ENCODE measurements at places on chromosomes 13 and 19. TPM values are rescaled to one million over a fixed set of nuclear protein-coding genes. Genes with fewer than 3 reads are reported as not detected.

Gene NLRP7
- not detected for total RNA-seq

- DNase-seq = no peak
These were observed 53.2 kb downstream of the GPR12 start for GRCh38 chr13:26707122-26708006.

DNA sequence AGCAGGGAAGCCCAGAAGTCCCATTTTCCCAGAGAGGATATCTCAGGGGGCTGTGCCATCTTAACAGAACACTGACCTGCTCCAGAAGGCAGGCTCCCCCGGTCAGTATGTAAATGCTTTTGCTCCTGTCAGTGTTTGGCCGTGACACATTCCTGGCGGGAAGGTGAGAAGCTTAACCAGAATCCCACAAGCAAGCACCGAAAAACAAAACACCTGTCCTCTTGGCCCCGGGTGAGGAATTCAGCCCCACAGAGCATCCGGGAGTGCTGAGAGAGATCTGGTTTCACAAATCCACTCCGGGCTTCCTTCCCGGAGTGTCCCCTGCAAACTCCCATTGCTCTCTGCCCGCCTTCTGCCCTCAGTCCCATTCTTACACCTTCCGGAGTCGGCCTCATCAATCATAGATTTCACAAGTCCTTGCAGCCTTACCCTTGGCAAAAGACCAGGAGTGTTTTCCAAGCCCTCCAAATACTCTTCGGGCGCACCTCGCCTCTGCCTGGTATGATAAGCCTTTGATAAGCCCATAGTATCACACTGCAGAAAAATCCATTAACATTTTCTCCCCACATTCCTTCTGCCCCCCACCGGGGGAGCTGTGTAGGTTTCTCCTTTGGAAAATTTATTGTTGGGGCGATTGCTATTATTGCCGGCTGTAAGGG is 12.2 kb downstream of the TPM4 start:
- DNase-seq = no peak

Gene ZNF730
- total RNA-seq = 21.3 TPM

GRCh38 chr13:30112602-30113435 is 194.5 kb downstream of the KATNAL1 start:
- DNase-seq = peak; percentile 70

- peak; percentile 27 for DNase-seq
These were observed 16.5 kb upstream of the RNF17 start for GRCh38 chr13:24747248-24748060.

GRCh38 chr13:113084943-113085540 is 20.5 kb upstream of the F7 start:
- no peak for DNase-seq

DNA sequence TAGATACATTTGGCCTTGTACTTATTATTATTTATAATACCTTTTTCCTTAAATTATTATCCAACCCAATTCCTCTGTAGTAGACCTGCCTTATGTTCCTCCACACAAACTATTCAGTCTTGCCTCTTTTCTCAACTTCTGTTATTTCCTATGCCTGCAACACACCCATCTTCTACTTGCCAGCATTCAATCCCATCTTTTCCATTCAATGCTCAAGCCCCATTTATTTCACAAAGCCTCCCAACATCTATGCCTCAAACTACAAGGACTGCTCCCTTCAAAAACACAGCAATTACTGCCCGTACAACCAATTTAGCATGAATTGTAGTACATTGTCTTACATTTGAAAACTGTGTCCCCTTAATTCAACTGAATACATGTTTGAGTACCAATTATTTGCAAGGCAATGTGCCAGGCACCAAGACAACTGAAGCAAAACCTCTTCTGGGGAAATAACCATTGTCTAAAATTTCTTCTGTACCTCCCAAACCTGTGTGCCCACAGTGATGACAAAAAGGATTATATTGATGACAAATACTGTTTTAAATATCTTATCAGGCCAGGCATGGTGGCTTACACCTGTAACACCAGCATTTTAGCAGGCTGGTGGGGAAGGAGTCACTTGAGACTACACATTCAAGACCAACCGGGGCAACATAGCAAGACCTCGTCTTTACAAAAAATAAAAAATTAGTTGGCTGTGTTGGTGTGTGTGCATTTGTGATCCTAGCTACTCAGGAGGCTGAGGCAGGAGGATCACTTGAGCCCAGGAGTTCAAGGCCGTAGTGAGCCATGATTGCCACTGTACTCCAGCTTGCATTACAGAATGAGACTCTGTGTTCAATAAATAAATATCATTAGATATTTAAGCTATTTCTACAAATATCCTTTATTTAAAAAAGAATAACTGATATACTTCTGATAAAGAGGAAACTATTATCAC is 35.1 kb downstream of the ELF1 start:
- DNase-seq = no peak

DNA sequence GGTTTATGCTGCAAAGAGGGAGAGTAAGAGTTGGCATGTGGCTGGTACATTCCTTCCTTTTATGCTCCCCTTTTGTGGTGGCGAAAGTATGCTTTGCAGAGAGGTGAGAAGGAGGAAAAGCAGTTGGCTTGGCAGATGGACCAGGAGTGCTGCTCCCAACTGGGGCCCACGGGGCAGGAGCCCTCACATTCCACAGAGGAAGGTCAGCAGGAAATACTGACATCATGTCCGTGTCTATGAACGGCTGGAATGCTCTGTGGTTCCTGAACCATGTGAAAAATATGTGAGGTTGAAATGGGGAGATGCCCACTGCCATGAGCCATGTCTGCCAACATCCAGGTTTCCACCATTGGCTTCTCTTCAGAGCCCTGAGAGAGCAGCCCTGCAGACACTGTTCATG is 33.3 kb upstream of the GAS6 start:
- DNase-seq = no peak

GRCh38 chr13:37144661-37145060 is 39.2 kb upstream of the CSNK1A1L start:
- DNase-seq = no peak

- DNase-seq = no peak
These were observed 19.7 kb downstream of the BRSK1 start for GRCh38 chr19:55303477-55303876.

Gene ZNF560
- not detected for total RNA-seq

DNA sequence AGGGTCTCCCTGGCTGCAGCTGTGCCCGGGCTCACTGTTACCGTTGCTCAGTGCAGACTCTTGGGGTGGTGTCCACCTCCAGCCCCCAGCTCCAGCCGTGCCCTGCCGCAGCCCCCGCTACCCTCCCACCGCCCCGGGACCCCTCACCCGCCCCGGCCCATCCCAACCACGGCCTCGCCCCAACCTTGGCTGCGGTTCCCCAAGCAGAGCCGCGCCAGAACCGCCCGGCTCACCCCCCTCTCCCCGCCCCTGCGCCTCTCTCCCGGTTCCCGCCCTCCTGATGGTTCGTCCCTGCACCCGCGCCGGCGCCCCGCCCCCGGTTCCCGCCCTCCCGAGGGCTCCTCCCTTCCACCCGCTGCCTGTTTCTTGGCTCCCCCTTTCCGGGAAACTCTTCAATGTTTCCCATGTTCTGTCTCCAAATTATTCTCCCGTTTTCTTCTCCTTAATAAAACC is 40.3 kb downstream of the ANKRD10 start:
- peak; percentile 41 for DNase-seq

All from progenitor cell of endocrine pancreas (in vitro differentiated cells).